ENCODE measurements at places on chromosomes 11 and 22.

- no peak for DNase-seq
These were observed 106.2 kb upstream of the BID start for GRCh38 chr22:17880468-17880867.

DNA sequence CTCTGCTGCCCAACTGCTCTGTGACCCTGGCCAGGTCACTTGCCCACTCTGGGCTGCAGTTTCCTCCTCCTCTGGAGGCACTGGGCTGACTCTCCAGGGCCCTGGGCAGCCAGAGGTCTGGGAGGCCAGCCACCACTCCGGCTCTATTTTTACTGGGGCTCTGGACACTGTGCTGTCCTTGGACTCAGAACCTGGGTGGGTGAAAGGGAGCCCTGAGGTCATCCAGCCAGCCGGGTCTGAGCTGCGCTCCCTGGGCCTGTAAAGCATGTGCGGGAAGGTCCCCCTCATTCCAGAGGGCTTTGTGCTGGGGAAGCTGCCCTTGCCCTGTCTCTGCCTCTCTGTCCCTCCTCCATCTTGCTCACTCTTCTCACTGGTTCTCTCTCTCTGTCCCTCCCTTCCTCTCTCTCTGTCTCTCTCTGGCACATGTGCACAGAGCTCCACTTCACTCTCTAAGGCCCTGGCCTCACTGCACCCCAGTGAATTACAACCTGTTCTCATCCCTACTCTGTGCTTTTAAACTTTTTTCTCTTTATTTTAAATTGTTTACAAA is 24.6 kb downstream of the MB start:
- no peak for DNase-seq

DNA sequence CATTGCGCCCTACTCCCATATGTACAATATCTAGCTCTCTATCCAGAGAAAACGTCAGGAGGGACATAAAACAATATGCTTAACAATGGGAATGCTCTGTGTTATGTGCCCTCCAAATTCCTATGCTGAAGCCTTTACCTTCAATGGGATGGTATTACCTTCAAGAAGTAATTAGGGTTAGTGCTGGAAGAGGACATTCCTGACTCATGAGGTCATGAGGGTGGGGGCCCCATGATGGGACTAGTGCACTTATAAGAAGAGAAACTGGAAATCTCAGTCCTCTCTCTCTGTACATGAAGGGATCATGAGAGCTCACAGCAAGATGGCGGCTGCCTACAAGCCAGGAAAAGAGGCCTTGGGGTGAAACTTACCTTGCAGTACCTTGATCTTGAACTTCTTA is 20.3 kb downstream of the MMP20 start:
- DNase-seq = no peak

DNA sequence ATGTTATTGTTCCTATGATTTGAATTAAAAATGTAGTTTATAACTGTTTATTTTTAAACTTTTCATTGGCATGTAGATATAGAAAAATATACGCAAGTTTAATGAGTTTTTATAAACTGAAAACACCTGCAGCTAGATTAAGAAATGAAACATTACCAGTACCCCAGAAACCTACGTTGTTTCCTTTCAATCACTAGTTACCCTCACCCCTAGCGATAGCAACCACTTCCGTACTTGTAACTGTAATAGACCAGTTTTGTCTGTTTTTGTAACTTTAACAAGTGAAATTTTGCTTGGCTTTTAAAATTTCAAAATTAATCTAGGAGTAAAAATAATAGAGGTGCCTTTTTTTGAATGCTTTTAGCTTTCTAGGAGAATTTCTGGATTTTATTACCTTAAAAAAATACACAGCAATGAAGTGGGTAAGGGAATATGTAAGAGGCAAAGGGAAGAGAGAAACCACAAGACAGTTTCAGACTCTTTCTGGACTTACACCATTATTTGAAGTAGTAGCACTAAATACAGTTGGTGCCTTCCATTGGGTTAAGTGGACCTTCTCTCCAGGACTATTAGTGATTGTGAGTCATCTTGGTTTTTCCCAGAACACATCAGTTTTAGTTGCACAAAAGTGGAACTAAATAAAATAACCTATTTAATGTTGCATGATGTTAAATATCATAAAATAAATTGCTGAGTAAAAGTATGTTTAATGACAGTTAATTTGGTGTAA is 18.7 kb upstream of the NAT10 start:
- DNase-seq = no peak

Data from fibroblast of the conjunctiva (primary cell).